NCI-H1105 (cell line): ENCODE measurements at places on chromosomes 2 and 18.

DNA sequence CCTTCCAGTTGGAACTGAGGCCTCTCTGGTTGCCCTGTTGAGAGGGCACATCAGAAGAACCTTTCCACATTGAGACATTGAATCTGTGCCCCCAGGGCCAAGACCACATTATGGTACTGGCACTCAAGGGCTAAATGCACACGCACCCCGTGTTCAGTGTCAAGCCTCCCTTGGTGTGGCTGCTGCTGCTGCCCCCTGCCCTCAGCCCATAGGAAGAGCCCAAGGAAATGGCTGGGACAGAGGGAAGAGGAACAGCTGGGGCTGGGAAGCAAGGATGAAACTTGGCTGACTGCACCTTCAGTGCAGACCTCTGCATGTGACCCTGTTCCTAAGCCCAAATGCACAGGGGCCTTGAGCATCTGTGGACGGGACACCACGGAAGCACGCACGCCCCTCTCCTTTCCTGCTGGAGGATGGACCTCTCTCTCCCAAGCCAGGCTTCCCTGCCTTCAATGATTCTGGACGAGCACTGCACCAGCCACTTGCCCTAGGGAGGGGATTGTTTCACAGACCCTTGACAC, 40.2 kb downstream of the NIFK start:
- DNase-seq, result no peak

DNA sequence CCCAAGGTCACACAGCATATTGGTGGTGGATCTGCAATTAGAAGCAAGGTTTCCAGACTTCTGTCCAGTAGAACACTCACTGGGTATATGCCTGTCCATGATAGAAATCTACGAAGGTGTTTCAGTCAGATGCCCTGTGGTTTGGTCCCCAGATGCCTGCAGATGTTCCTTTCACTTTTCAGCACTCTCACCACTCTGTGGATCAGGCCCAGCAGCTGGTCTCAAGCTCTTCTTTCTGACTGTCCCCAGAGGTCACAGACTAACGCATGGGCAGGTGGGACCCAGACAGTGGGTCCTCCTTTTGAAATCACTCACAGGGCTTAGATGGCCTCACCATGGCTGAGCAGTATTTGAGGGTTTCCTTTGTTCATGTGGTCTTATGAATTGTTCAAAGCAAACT, 376.5 kb downstream of the ALK start:
- DNase-seq, result no peak

DNA sequence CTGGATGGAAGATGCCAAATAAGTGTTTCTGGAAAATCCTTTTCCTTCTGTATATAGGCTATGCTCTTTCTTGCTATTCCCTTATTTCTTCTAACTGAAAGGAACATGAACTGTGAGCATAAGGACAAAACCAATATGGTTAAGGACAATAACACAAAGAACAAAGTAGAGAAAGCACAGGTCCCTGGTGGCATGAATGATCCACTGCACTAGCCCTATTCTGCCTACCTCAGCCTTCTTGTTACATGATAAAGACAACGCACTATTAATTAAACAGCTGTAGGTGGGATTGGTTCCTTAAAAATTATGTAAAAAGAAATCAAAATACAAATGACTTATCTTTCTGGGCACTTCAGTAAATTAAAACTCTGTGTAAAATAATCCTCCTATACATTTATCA, 1.9 kb upstream of the WDR75 start:
- no peak for DNase-seq

DNA sequence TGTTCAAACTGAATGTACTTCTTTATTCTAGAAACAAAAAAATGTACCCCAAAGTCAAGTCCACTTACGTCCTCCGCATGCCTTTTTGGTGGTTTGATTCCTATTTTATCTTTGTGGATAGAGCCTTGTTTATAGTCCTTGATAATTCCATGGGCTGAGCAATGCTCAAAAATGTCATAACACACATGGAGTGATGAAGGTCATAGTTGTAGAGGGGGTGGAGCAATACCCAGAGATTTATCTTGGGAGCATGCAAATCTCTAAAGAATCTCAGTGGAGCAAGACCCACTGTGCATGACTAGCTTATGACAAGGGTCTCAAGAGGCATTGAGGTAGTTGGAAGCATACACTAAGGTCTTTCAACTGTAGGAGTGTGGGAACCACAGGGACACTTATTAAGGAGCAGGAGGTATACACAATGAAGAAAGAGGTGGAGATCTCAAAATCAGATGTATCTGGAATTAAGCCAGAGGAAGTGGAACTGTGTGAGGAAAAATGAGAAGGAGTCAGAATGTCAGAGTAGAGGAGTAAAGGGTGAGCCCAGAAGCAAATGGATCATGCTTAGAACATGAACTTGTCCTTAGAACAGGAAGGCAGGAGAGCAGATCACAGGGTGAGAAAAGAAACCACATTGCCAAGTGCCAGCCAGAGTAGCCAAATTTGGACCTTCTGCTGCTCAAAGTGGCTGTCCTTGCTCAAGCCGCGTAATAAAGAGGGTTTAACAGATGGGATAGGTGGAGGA, 68.1 kb upstream of the STK39 start:
- DNase-seq, result no peak

DNA sequence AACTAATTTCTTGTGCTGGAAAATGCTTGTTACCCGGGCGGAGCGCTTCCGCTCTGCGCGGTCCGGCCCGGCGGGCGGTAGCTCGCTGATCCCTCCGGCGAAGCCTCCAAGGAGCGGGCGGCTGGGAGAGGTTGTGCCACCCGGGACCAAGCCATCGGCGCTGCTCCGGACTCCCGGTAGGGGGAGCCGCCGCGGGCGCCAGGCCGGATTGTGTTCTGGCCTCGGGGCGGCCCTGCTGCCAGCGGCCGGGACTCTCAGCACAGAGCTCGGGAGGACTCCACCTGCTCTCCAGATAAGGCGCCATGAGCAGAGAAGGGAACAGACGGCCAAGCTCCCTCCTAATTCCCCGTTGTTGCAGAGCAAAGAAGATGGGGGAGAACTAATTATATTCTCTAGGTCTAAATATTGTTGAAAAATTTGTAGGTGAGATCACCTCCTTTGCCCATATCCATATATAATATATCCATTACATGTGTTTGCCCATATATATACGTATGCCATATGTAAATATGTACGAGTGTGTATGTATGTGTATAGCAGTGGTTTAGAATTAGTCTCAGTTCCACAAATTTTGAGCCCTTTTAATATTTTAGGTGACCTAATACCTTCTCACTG, 13.8 kb upstream of the SATB2 start:
- DNase-seq, result no peak

- no peak for DNase-seq
Measured at GRCh38 chr2:109120166-109120565, 8.8 kb upstream of the SH3RF3 start.

- DNase-seq, result no peak
Measured at GRCh38 chr2:241854342-241855244, 4.1 kb downstream of the PDCD1 start.

GRCh38 chr2:35871672-35872071, 483.9 kb upstream of the CRIM1 start:
- no peak for DNase-seq

DNA sequence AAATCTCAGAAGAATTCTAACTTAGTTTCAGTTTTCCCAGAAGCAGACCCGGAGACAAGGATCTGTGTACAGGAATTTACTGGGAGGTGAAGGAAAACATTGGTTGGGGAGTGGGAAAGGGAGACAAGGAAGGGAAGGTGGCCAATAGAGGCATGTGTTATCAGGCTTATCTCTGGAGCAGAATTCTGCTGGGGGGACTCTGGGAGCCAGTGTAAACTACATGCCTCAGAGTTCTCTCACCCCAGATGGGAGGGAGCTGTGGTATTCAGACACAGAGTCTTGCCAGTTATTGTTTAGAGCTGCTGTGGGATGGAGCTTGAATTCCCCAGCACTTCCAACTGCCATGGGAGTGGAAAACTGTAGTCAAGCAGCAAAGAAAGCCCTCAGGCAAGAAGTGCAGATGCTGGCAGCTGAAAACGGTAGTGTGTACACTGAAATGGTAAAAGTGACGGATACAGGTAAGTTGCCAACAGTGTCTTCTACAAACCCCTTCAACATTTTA, 19.0 kb downstream of the DNPEP start:
- no peak for DNase-seq

DNA sequence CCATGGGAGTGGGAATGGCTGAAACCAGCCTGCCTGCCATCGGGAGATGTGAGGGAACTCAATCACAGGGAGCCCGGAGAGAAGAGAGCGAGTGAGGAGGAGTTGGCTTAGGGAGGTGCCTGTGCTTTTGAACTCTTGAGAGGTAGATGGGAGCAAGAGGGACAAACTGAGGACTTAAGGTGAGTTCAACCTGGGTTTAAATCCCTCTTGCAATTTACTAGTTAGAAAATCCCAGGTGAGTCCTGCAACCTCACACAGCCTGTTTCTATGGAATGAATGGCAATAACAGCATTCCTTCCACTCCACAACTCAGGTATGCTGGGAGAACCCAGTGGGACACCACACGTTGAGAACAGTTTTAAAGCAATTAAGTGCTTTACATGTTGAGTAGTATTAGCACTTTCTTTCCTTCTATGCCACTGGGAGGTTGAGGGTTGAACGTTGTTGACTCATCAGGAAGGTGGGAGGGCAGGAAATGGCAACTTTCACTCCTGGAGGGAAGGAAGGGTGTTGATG, 57.3 kb downstream of the VIT start:
- DNase-seq, result no peak

DNA sequence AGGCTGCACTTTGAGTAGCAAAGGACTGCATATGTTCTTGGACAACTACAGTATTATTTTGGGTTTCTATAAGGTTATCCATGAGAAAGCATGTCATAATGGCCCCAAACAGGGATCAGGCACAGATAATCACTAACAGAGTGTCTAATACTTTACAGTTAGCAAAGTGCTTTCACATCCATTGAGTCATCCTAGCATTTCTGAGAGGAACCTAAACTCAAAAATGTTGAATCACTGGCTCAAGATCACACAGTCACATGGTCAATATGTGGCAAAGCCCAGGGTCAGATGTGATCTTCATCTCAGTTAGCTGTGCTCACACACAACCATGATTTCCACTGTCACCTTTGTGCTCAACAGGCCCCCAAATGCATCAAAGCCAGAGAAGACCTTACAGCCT, 156.1 kb upstream of the VRK2 start:
- no peak for DNase-seq

DNA sequence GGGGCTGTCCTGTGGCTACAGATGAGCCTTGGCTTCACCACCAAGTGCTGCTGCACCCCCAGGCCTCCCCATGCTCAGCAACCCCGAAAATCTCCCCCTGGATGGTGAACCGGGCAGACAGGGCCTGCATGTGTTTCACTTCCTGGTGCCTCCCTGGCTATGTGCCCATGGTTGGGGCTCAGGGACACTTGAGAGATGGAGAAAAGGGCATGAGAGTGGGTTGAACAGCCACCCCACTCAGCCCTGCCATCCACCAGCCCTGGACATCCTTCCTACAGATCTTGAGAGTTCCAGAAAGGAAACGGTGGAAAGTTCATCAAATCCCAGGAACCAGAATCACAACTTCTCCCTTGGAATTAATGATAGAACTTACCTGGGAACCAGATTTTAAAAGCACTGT, 74.7 kb upstream of the TEX51 start:
- no peak for DNase-seq

- peak; percentile 28 for DNase-seq
Measured at GRCh38 chr18:34097312-34097711, 127.4 kb downstream of the NOL4 start.

DNA sequence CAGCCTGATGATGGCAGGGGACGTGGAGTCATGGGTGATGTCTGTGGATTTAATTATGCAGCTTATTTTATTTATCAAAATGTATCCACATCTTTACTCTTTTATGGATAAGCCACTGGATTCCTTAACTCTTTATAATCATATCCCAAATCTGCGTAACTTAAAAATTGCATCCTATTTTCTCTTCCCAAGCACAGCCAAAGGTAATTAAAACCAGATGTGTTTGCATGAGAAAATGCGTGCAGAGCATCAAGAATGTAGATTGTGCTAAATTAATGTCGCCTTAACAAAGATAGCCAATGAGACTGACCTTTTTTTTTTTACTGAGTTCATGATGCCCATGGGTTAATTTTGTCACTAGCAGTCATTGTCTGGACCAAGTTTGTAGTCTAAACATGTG, 10.0 kb downstream of the SH3RF3 start:
- no peak for DNase-seq

DNA sequence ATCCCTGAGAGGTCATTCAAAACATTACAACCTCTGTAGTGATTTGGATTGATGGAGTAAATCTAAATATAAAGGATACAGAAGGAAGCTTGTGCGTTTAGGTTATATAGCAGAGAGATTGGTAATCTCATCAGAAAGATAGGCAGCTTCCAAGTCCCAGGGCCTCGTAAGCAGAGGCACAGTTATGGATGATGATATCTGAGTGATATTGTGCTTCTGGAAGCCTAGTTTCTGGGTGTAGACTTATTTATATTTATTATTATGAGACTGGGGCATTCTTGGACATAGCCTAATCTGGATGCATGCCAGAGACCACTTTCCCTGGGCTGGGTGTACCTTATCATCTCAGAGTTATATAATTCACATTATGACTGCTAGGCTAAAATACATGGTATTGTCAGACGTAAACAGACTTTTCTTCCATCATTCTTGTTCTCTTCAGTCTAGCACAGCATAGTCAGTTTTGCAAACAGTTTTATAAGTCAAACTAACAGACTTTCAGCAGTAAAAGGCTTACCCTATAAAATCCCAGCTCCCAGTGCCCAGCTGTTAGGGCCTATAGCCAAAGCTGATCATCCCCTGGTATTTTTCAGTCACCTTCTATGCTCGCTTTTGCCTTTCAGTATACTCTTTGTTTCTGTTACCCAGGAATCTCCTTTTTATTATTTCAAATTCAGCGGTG, 47.9 kb downstream of the RAB3GAP1 start:
- no peak for DNase-seq

GRCh38 chr2:221444106-221444505, 128.0 kb downstream of the EPHA4 start:
- no peak for DNase-seq

DNA sequence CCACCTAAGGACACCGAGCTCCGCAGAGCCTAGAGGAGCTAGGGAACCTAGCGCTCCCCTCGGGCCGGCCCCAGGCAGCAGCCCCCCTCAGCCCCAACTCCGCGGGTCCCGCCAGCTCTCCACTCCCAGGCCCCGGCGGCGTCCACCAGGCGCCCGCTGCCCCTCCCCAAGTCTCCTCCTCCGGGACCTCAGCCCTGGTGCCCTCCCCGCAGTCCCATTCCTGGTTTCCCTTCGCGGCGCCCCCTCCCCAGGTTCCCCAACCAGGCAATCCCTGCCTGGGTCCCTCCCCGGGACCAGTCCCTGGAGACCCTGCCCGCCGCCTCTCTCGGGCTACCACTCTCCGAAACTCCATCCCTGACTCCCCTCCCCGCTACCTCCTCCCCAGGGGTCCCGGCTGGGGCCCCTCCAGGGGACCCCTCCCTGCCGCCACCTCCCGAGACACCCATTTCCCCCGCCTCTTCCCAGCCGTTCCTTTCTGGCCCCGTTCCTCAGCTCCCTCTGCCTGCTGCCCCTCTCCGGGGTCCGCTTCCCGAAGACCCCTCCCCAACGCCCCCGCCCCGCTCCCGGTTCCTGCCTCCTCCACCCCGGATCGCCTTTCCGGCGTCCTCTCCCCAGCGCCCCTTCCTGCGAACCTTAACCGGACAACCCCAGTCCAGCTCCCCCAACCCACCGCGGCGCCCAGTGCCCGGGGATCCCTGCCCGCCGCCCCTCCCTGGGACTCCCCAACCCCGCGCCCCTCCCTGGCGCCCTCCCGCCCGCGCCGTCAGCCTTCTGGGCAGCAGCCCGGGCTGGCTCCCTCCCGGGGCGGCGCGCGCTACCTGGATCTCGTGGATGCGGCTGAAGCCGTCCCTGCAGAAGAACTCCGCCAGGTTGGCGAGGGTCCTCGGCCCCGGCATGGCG, 678 bp downstream of the CYP27C1 start:
- peak; percentile 7 for DNase-seq

GRCh38 chr2:197322724-197323720, 12.4 kb upstream of the ANKRD44 start:
- no peak for DNase-seq
